ENCODE measurements at places on chromosomes 11 and 22.

GRCh38 chr22:22670076-22670795 is 25.8 kb downstream of the GGTLC2 start:
- no peak for DNase-seq

DNA sequence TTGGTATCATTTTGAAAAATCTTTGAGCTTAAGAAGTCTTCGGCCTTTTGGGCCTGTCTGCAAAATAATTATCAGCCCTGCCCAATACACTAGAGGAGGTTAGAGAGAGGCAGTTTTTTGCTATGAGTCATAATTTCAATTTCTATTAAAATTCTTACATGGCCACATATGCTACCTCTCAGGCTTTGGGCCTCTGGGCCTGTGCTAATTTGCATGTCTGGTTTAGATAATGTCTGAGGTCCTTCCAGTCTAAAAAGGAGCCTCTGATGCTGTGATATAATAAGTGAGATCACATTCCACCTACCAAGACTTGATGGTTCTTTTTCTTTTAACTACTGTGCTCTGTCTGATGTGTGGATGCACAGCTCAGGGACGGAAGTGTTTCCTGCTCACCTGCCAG is 70.8 kb downstream of the KCNJ1 start:
- DNase-seq = no peak

- no peak for DNase-seq
Measured at GRCh38 chr11:28353991-28354390, 245.8 kb downstream of the METTL15 start.

DNA sequence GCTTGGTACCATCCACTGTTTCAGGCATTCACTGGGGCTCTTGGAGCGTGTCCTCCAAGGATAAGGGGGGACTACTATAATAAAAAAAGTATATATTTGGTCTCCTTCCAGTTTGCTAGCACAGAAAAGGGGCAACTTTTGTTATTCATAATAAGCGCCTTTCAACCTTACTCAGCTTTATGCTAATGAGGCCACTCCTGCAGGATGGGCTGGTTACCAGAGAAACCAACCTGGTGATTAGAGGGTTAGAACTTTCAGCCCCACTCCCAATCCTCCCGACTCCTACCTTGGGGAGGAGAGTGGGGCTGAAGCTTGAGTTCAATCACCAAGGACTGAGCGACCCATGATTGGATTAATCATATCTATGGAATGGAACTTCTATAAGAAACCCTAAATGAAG is 31.8 kb downstream of the PPFIBP2 start:
- no peak for DNase-seq

DNA sequence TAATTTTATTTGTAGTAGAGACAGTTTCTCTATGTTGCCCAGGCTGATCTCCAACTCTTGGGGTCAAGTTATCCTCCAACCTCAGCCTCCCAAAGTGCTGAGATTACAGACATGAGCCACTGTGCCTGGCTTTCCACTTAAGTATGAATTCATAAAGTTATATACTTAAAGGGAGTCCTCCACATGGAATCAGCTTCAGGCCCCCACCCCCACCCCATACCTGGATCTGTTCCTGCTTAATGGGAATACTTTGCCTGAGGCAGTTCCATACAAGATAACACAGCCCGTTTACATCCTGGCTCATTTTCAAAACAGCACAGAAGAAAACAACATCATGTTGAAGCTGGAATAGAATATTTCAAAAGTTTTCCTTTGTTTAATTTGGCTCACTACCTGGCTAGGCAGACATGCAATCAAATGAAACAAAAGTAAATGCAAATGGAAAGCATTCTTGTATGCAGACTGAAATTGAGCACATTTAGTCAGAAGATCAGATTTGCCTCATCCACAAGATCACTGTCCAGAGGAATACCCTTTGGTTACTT is 82.4 kb downstream of the FAT3 start:
- DNase-seq = no peak

GRCh38 chr11:115502636-115503082 is 1.6 kb downstream of the CADM1 start:
- DNase-seq = peak; percentile 26

DNA sequence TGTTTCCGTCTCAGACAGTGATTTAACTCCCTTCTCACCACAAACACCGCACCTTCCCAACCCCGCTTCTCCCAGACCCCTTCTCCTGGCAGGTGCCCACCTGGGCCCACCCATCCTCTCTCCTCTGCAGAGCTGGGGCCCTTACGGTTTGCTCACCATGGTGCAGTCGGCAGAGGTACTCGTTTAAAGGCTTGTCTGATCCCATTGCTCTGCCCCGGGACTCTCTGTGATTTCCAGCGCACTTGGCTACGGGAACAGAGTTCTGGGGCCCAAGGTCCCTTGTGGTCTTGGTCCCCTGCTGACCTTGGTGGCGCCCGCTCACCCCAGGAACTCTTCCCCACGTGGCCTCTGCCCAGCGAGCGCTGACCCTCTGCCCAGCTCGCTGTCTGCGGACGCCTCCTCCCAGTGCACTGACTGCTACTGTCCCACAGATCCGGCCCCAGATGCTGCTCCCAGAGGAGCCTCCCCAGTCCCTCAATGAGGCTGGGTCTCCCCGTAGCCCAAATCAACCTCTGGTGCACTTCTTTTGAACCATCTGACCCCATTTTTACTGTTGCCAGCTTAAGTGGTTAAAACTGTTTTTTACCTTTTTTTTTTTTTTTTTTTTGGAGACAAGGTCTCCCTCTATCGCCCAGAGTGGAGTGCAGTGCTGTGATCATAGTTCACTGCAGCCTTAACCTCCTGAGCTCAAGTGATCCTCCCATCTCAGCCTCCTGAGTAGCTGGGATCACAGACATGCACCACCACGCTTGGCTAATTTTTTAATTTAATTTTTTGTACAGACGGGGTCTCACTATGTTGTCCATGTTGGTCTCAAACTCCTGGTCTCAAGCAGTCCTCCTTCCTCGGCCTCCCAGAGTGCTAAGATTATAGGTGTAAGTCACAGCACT is 21.3 kb upstream of the CTSD start:
- no peak for DNase-seq

- DNase-seq = no peak
Measured at GRCh38 chr11:3929232-3929631, 73.8 kb downstream of the STIM1 start.

DNA sequence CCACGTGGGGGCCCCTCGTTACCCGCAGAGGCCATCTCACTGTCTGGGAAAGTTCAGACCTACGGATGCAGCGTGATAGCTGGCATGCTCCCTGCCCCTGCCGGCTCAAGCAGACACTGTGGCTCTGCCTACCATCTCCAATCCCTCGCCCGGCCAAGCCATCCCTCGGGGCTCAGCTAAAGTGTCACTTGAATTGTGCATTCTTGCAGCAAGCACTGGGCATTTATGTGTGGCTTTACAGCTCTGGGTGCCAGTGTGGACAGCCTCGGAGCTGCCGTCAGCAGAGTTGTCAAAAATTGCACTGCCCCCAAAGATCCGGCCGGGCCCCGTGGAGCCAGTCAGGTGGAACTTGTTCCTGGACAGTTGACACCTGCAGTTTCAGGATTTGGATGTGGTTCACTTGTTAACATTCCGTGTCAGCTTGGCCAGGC is 75.0 kb upstream of the FGF3 start:
- no peak for DNase-seq

- DNase-seq = no peak
Measured at GRCh38 chr11:106021181-106021966, 666 bp downstream of the MSANTD4 start.

- no peak for DNase-seq
Measured at GRCh38 chr11:1992111-1992510, 5.5 kb downstream of the H19 start.

- peak; percentile 96 for DNase-seq
Measured at GRCh38 chr22:49305214-49305965, 522.3 kb downstream of the BRD1 start.

- no peak for DNase-seq
Measured at GRCh38 chr11:107621081-107621480, 30.1 kb downstream of the ELMOD1 start.

GRCh38 chr11:77981346-77981947 is 13.0 kb downstream of the INTS4 start:
- no peak for DNase-seq

- no peak for DNase-seq
Measured at GRCh38 chr11:69250186-69251056, 43.5 kb upstream of the MYEOV start.

GRCh38 chr11:90134478-90135003 is at the start of gene NAALAD2:
Gene NAALAD2, plus strand, starts transcription at chr11:90134663. Its CDS starts 96 bp downstream, at chr11:90134759.
- DNase-seq = peak; percentile 37

- DNase-seq = no peak
Measured at GRCh38 chr11:1461826-1462697, 24.5 kb downstream of the MOB2 start.

DNA sequence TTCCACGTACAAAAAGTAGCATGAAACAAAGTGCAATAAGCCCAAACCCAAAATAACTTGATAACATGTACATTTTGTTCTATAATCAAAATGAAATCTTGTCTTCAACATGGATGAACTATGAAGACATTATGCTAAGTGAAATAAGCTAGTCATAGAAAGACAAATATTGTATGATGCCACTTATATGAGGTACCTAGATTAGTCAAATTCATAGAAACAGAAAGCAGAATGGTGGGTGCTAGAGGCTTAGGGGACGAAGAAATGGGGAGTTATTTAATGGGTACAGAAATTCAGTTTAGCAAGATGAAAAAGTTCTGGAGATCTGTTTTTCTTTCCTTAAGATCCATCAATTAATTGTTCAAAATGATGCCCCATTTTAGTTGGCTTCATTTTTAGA is 7.5 kb downstream of the PGM2L1 start:
- no peak for DNase-seq

DNA sequence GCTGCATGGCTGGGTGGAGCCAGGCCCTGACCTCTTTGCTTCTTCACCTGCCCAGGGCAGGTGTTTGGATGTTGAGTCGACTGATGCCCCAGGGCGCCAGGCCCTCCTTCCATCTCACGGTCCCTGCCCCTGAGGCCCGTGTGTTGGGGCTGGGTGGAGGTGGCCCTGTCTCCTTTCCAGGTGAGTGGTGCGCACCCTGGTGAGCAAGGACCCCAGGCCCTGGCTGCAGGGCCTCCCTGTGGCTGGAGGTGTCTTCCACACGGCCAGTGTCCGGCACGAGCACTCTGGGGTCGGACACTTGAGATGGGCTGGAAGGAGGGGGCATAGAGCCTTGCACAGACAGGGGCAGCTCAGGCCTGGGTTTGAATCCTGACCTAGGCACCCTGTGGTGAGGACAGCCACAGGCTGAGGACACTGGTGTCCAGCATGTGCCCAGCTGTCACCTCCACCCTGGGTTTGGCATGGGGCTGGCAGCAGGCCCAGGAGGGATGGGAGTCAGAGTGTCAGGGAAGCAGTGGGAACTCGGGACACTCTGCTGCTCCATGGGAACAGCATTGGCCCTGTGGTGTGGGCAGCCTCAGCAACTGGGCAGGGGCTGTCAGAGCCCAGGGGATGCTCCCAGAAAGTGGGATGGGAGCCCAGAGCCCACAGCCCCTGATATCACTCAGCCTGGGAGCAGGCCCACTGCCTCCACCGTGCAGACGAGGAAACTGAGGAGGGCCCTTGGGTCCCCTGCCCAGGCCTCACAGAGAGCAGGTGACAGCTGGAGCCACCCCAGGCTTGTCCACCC is 37.1 kb upstream of the CCDC188 start:
- no peak for DNase-seq

GRCh38 chr11:35412285-35412684 is 7.1 kb downstream of the SLC1A2 start:
- no peak for DNase-seq

GRCh38 chr22:45268958-45269844 is 15.5 kb upstream of the UPK3A start:
- DNase-seq = peak; percentile 96

GRCh38 chr11:10899121-10899830 is 41.4 kb upstream of the ZBED5 start:
- DNase-seq = no peak
